ENCODE measurements at places on chromosomes 4 and X.

DNA sequence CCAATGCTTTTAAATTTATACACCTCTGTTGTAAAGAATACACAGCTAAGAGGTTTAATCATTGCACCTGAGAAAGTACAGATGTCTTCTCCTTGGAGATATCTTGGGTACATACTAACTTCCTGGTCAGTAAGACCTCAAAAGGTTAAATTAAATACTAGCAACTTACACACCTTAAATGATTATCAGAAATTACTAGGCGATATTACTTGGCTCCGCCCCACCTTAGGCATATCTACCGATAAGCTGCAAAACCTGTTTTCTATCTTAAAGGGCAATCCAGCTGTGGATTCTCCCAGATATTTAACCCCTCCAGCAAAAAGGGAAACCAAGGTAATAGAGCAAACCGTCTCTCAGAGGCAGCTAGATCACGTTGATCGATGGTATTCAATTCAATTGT lies 819.4 kb downstream of the FAM133A start:
- no peak for DNase-seq

- DNase-seq: no peak
Observed at GRCh38 chr4:81499840-81500239, 28.1 kb upstream of the RASGEF1B start.

DNA sequence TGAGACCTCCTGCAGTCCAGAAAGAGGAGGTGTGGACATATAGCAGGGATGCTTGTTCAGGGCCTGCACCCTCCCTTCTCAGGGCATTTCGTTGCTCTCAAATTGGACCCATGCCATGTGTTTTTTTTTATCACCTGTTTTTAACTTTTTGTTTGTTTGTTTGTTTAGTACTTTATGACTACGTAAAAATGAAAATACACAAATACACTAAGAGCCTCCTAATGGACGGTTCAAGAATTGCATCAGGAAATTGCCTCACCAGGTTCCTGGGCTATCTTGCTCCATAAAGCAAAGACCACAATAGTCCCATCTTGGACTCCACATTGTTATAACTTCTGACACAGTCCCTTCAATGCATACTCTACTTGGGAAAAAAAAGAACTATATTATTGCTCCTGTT lies 1685.9 kb upstream of the TENM3 start:
- no peak for DNase-seq

GRCh38 chr4:36758312-36759178 lies 477.1 kb downstream of the DTHD1 start:
- no peak for DNase-seq

DNA sequence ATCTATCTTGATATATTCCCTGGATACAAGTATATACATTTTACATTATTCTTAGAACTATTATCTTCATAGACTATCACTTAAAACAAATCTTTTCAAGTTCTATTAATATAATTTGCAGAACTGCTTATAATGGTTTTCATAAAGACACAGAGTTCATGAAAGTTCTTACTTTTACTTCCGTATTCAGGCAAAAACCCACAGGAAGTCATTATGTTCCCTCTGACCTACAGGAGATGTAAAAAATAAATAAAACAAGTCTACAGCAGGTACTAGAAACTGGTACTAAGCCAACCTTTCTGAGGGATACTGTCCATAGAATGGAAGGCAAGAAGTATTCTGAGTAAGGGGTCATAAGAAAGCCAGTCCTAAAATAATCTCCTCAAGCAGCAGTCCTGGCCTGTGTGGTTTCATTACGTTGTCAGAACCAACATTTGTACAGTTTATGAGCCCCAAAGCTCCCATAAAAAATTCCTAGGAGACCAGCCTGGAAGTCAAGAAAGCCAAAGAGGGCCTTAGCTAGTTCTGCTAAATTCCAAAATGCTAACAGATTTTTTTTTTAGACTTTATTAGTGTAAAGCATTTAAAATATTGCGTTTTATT lies 68.6 kb downstream of the CAMK2D start:
- DNase-seq: no peak

DNA sequence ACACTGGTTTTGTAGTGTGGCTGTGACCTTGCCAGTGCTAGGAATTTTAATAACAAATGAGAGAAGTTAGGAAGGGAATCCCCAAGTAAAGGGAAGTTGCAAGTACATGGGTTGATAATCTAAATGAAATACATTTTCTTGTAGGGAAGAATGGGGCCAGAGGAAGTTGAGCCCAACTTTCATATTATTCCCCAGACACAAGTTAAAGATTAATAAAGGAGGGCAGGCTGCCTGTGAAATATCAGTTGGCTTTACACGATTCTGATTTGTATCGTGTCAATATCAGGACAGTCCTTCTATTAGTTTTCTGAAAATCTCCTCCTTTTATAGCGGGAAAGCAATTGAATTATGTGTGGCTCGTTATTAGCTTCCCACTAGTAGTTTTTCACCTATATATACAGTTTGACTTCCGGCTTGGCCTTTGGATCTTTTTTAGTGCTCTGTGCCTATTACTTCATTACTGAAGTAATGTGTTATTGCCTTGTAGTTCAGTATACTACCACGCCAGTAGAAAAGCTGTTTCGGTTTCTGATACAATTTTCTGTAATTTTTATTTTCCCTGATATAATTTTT lies 1.7 kb downstream of the PDLIM5 start:
- no peak for DNase-seq

DNA sequence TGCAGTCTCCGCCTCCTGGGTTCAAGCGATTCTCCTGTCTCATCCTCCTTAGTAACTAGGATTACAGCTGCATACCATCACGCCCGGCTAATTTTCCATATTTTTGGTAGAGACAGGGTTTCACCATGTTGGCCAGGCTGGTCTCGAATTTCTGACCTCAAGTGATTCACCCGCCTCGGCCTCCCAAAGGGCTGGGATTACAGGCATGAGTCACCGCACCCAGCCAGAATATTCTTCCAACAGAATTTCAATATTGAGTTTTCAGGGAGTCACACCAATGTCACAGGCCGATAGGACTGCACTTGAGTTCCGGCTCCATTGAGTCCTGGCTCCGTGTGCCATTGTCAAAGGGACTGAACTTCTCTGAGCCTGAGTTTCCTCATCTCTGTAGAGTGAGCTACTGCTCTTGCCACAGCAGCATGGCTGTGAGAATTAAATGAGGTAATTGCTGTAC lies 82.9 kb downstream of the CLCN4 start:
- DNase-seq: no peak

DNA sequence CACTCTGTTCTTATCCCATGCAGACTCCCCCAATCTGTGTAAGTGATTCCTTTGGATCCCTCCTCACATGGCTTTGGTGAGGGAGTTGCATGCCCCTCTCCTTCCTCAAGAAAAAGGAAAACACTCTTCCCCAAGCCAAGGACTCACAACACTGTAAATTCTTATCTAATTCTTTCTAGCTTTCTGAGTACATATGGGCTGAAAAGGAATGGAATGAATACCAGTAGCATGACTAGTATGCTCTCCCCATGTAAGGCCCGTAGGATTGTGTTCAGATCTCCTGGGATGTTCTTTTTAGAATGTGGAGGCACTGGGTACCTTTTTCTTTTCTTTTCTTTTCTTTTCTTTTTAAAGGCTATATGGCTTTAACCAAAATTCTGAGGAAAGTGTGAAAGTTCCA lies 17.0 kb upstream of the MAGED1 start:
- no peak for DNase-seq

GRCh38 chr4:151888367-151888866 lies 127.6 kb upstream of the GATB start:
- no peak for DNase-seq

- no peak for DNase-seq
Observed at GRCh38 chrX:9180623-9181022, 146.7 kb upstream of the FAM9B start.

DNA sequence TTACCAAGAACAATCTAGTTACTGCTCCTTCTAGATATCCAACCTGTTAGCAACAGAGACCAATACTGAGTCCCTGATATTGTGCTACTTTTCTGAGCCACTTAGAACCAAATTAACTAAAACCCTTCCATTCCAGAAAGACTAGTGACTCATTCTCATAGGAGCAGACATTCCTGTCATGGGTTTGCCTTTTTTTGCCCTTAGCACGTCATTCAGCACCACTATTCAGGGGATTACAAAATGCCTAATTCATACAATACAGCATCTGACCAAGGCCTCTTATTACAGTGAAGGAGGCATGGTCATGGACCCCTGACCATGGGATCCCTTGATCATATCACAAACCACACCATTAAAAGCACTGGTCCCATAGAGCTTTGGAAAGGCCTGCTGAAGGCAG lies 123.8 kb upstream of the CXCL13 start:
- DNase-seq: no peak

DNA sequence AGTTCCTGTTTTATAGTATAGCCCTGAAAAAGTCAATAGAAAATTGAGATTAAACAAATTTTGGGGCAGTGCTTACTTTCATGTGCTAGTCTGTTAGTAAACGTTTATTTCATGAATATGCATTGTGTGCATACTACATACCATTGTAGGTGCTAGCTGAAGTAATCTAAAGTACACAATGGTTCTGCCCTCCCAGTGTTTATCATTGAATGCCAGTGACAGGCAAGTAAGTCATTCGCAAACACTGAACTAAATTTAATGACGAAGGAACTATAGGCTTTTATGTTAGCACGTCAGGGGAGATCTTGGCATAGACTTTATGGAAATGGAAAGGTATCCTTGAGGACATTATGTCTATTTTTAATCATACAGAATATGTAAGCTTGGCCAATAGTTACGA lies 426.9 kb upstream of the EPHA5 start:
- DNase-seq: no peak

- no peak for DNase-seq
Observed at GRCh38 chrX:8183346-8183745, 12.3 kb upstream of the VCX2 start.

GRCh38 chrX:100353326-100353725 lies 56.7 kb downstream of the PCDH19 start:
- no peak for DNase-seq

DNA sequence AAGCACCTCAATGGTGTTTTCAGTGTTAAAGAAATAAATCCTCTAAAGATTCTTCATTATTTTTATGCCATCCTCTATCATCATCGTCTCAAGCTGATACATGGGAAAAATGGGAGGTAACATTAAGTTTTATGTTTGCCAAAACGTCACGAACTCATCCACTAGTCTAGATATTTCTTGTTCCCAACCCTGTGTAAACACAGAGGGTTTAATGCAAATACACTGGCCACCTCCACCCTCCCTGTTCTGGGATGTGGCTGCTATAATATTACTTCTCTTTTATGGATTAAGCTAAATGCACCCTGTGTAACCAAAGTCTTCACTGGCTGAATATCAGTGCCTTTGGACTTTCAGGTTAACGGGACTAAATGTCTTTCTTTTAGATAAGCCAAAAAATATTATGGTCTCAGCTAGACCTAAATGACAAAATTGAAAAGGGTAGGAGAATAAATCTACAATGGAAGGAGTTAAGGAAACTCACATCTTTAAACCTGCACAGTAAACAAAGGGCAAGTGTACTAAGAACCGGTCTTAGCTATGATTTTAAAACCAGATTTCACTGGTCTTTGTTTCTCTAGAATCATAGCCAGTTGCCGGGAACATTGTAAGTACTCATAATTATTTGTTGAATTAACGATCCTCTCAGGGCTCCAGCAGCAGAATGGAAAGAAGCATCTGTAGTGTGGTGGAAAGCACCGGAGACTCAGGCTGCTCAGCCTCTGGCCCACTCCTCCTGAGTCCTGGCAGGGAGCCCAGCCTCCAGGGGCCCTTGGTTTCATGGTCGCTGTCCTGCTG lies 103.5 kb upstream of the NOCT start:
- no peak for DNase-seq

- DNase-seq: no peak
Observed at GRCh38 chr4:183961795-183962194, 56.7 kb downstream of the STOX2 start.

DNA sequence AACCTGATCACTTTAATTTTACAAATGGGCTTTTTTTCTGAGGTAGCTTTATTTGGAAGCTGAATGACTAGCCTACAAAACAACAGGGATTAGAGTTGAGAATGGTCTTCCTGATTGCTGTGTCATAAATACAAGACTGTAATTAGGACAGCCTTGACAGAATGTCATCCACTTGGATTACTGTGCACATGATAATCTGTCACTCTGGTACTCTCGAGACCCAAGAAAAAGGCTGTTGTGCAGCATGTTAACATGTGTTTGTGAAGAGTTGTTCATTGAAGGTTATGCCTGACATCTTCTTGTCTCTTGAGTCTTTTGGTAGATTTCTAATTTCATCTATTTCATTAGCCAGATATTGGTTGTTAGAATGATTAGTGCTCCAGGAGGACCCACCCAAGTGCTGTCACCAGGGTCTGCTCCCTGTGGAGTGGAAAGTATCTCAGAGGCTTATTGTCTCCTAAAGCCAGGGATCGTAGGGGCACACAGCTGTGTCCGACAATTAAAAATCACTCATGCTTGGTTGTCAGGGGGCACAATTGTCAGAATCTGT lies 212.2 kb upstream of the GPRIN3 start:
- no peak for DNase-seq
